Memory B cell (primary cell): ENCODE measurements at places on chromosomes 2 and 18.
A peak's percentile ranks its signal among the peaks of the same experiment; 100 is the strongest.

DNA sequence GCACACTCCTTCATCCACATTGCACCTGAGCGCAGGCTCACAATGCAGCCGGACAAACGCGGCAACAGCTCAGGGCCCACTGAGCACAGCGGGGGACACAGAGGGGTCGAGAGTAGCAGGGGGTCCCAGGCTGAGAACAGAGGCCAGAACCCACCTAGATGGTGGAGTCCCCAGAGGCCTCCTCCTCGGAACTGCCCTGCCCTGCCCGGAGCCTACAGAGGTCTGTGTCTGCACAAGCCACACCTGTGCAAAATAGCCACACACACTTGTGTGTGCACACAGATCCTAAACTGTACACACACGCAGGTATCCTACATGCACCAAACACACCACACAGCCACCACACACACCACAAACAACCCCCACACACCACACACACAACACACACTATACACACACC lies 72.8 kb downstream of the TMEM18 start:
- DNase-seq, result no peak

GRCh38 chr2:9434489-9434888 lies 11.0 kb downstream of the CPSF3 start:
- no peak for DNase-seq

- no peak for DNase-seq
Measured at GRCh38 chr2:226791056-226791486, 8.5 kb downstream of the IRS1 start.

DNA sequence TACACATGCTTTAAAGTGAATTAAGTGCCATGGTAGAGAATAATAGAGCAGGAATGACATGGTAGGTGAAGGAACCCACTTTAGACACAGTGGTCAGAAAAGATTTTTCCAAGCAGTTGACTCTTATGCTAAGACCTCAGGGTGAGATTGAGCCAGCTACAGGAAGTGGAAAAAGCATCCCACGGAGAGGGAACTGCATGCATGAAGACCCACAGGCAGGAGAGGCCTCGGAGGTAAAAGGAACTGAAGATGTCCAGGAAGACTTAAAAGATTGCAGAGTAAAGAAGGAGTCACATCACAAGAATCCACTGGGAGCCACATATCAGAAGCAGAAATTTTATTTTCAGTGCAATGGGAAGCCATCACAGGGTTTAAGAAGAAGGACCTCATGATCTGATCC lies 499.2 kb upstream of the FAM98A start:
- no peak for DNase-seq

GRCh38 chr2:178177066-178177679 lies 17.1 kb upstream of the OSBPL6 start:
- no peak for DNase-seq

GRCh38 chr18:67456711-67457110 lies 59.8 kb downstream of the DSEL start:
- no peak for DNase-seq

DNA sequence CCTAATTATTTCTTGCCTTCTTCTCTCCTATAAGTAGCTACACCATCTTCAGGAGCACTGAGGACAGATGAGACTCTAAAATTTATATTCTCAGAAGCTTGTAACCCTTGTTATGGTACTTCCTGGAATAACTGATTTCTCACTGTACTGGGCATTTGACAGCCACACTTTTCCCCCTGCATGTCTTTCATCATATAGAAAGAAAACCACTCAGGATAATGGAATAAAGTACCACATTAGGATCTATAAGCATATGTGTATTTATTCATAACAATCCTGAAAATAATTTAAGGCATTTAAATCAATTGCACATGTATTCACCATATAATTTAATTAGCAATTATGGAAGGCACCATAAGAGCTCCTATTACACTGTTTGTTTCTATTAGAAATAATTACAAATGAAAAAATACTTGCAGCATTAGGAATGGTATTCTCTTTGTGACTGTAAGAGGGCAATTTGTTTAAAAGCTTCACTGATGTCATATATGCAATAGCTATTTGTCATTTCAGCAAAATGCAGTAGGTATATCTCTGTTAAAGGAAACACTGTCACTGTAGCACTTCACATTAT lies 216.9 kb upstream of the FSHR start:
- no peak for DNase-seq

DNA sequence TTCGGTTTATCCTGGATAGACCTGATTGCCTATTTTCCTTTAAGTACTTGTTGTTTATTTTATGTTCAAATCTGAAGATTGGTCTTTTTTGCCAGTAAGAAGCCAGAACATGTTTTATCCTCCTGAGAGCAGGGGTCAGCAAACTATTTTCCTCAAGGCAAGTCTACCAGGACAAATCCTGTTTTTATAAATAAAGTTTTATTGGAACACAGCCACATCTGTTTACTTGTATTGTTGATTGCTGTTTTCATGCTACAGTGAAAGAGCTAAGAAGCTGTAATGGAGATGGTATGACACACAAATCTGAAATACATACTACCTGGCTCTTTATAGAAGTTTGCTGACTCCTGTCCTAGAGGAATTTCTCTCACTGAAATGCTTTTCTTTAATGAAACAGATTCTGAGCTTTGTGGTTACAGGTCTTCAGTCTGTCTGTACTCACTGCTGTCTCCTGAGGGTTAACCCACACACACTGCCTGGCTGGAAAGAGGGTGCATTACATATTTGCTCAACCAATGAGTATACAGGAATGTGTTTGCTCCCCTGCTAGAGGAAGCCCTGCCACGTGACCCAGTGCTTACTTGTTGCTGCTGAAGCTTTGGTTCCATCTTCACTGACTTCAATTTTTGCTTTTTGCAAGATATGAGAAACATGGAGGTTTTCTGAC lies 22.6 kb downstream of the MRPL44 start:
- no peak for DNase-seq

DNA sequence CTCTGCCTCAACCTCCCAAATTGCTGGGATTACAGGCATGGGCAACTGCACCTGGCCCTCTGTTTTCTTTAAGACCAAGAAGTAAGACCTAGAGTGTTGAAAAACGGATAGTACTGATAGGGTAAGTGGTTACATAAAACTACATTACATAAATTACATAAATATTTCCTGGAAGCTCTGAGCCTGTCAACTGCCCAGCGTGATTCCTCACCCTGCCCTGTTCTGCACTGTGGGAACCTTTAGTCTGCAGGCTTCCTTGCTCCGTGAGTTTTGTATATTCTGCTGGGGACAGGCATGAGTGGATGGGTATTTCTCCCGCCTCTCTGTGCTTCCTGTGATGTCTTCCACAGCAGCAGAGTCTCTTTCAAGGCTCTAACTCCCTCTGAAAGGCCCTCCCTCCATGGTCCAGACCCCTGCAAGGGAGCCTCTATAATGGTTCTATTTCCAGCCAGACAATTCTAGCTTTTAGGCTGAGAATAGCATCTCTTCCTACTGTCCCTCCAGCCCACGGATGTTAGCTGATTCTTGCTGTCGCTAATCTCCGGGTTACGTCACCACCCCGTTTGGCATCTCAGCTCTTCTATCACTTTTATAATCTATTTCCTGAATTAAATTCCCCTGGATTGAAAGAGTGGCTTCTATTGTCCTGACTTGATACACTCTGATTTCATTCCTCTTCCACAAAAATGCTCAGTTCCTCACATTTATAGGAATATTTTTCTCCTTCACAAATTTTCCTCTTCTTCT lies 49.5 kb upstream of the PLEKHM3 start:
- DNase-seq, result no peak

DNA sequence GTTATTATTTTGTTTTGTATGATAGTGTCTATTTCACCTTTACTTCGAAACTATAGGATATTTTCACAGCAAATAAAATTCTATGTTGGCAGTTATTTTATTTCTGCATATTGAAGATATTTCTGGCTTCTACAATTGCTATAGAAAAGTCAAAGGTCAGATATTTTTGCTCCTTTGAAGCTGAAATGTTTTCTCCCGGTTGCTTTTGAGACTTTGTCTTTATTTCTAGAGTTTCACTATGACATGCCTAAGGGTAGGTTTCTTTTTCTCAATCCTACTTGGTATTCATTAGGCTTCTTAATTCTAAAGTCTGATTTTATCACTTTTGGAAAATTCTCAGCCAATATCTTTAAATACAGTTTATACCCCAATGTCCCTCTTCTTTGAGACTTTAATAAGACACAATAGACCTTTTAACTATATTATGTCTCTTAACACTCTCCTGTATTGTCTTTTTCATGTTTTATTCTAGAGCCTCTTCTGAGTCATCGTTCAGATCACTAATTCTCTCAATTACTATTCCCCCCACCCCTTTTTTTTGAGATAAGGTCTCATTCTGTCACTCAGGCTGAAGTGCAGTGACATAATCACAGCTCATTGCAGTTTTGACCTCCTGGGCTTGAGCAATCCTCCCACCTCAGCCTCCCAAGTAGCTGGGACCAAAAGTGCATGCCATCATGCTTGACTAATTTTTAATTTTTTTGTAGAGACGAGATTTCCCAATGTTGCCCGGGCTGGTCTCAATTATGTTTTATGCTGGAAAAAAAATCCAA lies 50.5 kb downstream of the USP37 start:
- no peak for DNase-seq

- DNase-seq, result peak; percentile 25
Measured at GRCh38 chr18:54119524-54120019, 104.9 kb downstream of the MBD2 start.

- DNase-seq, result no peak
Measured at GRCh38 chr2:101981066-101981465, 10.7 kb upstream of the IL1R2 start.

- no peak for DNase-seq
Measured at GRCh38 chr2:98935777-98936352, at the start of gene CRACDL. TSS of gene CRACDL (minus strand) at chr2:98936225. CDS start at chr2:98846800, 89,425 bp downstream.

GRCh38 chr18:24014062-24014985 lies at the start of gene TTC39C:
TSS of gene TTC39C (plus strand) at chr18:24014754. CDS start at chr18:24014872, 118 bp downstream.
- DNase-seq, result peak; percentile 72

DNA sequence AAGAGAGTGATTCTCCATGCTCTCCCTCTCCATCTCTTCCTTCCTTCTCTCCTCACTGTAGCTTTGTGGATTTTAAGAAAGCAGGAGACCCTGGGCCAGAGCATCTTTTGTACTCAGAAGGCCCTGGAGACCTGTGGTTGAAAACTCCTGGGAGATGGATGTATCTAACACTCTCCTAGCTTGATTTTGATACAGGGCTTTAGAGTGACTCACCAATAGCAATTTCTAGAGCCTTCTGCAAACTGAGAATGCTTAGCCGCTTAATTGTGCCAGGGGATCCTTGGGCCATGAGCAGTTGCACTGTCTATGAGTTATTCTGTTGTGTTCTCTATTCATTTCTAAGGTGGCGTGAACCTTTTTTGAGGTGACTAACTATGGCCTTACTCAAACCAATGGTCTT lies 17.7 kb downstream of the HOXD1 start:
- DNase-seq, result no peak

- no peak for DNase-seq
Measured at GRCh38 chr2:232574674-232575403, 24.4 kb downstream of the EIF4E2 start.

DNA sequence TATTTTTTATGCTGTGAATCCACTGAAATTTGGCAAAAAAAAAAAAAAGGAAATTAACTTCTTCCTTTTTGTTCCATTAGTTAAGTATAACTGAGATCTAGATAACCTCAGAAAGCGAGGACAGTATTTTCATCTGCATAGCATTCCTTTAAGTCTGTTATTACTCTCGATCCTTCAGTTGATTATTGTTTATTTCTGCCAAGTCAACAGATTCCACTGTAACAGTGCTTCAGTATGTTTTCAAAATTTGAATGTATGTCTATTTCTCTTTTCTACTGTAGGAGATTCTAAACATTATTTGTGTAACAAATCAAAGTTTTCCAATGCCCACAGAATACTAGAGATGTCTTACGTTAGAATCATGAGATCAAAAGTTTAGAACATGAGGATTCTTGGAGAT lies 133.1 kb upstream of the RGPD4 start:
- no peak for DNase-seq

- no peak for DNase-seq
Measured at GRCh38 chr18:21203542-21204241, 38.3 kb upstream of the GREB1L start.

DNA sequence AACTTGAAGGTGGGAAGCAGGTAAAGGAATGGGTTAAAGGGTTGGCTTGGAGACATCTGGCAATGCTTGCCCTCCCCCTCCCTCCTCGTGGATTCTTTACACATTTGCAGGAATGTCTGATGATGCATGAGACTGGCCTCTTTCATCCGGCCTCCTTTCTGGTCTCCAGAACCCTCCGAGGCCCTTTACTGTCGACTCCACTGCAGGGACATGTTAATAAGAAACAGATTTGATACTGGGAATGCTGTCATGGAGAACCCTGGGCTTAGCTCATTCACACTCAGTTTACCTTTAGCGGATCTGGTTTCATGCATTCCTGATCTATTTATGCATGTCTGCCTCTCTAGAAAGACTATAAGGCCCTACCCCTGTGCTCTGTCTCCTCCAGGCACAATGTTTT lies 238.7 kb downstream of the TGIF1 start:
- DNase-seq, result no peak

GRCh38 chr18:59155153-59155552 lies 15.5 kb downstream of the SEC11C start:
- no peak for DNase-seq

DNA sequence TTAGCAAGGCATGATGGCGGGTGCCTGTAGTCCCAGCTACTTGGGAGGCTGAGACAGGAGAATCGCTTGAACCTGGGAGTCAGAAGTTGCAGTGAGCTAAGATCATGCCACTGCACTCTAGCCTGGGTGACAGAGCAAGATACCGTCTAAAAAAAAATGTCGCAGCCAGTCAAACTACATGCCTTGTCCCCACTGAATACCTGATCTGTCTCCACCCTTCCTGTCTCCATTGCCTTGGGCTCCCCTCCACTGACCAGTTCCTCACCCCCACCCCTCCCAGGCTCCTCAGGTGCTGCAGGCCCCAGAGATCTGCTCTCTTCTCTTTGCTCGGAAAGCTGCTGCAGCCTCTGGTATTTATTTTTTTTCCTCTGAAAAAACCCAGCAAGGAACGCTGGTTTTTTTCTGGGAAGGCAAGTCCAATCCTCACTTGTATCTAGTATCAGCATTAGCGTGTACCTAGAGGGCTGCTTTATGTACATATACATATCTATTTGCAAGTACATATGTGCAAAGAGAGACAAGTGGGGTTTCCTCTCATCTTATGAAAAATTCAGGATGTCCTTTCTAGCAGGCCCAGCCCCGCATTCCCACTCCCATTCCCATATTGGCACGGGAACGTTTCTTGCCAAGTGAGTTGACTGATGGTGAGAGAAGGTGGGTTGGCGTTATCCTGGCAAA lies 4.4 kb downstream of the PSD4 start:
- DNase-seq, result no peak
